Activated T-cell treated with anti-CD3 and anti-CD28 coated beads, Interleukin-2, amount 50 U/mL, for 4 hours (primary cell): ENCODE measurements at places on chromosomes 4 and X.

DNA sequence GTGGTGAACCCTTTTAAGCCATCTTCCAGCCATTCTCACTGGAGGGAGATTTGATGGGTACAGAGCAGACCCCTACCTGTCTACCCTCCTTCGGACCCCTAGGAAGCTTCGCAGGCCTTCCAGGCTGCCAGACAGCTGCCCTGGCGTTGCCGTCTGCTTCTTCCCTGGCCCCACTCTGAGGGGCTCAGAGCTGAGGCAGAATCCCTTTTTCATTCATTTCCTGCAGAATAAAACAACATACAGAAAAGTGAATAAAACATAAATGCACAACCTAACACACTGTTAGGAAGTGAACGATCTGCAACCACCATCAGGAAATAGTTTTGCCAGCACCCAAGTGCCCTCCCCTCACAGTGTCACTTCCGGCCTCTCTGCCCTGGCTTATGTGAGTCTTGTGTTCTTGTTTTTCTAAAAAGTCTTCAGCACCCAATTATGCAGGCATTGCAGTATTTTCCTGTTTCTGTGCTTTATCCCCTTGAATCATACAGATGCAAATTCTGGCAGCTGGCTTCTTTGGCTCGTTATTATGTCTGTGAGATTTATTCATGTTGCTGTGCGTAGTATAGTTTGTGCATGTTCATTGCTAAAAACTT lies 5.6 kb upstream of the ADD1 start:
- DNase-seq = peak; percentile 61

DNA sequence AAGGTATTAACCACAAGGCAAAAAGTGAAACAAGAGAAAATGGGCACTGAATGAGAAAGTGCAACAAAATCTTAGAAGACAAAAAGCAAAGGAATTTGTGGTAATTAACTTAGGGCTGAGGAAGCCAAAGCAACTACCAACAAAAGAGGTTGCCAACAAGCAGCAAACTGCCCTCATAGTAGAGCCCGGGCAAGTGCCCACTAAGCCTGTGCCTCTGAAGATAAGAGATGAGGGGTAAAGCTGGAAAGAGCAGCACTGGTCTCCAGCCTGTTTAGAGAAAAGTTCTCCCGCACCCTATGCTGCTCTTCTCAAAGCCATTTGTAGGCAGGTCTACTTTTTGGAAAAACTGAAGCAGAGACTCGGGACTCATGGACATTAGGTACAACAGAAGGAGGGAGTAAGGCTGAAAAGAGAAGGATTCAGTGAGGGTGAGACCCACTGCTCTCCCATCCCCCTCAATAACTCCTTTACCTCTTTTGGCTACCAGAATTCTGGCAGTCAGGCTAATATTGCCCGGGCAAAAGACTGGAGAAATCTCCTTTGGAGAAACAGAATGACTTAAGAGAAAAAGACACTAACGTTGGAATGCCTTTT lies 29.6 kb upstream of the KCNE5 start:
- DNase-seq = no peak

GRCh38 chr4:17958181-17958580 lies 63.4 kb downstream of the LCORL start:
- DNase-seq = no peak

DNA sequence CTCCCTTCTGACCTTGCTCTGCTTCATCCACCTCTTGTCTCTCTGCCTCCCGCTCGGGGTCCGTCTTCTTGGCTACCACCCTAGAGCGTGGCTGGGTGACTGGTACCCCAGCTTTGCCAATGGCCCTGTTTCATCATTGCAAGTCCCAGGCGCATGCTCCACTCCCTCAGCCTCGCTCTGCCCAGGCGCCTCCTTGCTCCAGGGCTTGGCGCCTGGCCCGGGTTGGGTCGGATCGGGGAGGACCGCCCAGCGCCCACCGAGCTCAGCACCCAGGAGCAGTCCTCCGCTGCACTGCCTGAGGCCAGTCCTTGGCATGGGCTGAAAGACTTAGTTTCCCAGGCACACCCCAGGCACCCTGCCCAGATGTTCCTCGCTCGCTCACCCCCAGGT lies 577 bp downstream of the BGN start:
- DNase-seq = no peak

- DNase-seq = no peak
Observed at GRCh38 chr4:94504545-94504944, 52.8 kb downstream of the PDLIM5 start.

DNA sequence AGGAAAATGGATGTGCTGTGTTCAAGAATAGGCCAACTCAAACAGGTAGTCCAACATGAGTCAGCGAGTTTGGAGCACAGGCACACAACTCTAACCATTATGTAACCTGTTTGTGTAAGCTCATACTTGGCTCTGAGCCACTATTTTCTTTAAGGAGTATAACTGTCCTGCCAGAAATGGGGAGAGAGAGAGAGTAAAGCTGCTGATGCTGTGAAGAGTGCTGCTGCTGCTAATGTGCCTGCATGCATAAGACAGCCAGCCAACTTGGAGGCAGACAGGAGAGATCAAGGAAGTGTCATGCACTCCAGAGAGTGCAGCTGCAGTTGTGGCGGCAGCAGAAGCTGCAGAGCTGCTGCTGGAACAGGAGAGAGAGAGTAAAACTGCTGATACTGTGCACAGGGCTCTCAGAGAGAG lies 11.7 kb upstream of the STATH start:
- DNase-seq = no peak

- no peak for DNase-seq
Observed at GRCh38 chr4:147479376-147479775, 1.5 kb upstream of the EDNRA start.

DNA sequence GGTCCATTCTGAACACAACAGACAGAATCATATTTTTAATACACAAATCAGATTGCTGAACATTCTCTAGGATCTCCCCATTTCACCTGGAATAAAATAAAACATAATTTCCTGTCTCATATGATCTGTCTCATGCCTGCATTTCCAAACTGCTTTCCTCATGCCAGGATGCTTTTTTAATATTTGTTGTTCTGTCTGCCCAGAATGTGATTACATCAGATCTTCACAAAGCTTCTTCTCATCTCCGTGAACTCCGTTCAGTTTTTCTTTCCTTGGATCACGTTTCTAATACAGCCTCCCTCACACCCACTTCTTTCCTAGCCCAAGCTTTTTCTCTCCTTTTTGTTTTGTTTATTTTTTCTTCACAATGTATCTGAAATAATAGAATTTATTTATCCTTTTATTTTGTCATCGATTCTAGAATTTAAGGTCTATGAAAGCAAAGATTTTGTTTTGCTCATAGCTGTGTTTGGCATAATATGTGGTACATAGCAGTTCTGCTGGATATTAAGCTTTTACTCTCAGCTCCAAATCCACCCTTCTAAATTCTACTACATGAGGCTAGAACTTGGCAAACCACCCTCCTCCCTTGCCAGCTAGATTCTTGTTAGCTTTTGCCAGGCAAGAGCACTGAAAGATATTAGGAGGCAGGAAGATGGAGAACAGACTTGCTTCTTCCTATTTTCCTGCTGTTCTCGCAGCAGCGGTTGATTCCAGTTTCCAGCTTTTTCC lies 165.5 kb upstream of the SLIT2 start:
- DNase-seq = no peak

GRCh38 chrX:56233682-56234081 lies 1.5 kb downstream of the KLF8 start:
- DNase-seq = no peak

GRCh38 chr4:118344801-118345200 lies 8.0 kb downstream of the PRSS12 start:
- no peak for DNase-seq

GRCh38 chrX:11143931-11144678 lies 33.0 kb downstream of the HCCS start:
- DNase-seq = peak; percentile 35

DNA sequence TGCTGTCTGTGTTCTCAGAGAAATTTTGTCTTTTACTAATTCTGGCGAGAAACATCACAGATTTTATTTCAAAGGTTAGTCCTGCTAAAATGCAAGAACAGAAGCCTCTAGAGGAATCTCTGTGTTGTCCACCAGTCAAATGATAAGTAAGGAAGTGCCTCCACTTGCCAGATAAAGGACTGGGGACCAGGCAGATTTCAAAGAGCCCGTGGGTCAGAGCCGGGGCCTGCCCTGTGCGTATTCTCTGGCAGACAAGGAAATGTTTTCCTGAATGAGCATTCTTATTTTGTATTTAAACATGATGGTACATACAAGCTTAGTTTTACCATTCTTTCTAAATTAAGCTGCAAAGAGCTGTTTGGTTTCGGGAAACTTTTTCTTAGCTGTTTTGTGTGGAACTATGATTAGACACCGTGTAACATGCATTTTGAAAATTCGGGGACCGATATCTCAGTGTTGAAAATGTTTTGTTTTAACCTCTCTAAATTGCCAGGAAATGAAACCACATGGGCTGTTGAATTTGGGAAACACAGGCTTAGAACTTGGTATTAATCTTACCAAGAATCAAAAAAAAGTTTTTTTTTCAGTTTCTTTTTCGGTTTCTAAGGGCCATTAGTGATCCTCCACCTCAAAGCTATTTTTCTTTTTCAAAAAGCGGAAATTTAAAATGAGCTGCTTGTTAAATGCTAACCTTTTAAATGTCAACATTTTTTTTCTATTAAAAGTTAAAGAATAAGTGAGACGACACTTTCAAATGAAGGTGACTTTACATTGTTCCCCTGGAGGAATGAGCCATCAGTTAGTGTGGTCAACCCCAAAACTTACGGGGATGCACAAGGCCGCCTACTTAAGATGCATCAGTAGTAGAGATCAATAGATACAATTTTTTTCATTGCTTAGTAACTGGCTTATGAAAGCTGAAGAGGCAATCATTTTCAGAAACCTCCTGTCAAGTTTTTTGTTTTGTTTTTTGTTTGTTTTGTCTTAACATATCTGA lies 89.6 kb upstream of the MTM1 start:
- peak; percentile 16 for DNase-seq

DNA sequence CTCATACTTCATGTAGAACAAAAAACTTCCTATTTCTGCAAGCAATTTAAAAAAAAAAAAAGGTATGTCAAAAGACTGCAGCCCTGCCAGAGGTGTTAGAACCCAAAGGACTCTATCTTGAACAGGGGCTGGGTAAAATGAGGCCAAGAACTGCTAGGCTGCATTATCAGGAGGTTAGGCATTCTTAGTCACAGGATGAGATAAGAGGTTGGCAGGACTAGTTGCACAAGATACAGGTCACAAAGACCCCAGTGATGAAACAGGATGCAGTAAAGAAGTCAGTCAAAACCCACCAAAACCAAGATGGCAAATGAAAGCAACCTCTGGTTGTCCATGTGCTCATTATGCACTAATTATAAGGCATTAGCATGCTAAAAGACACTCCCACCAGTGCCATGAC lies 104.1 kb downstream of the ANOS1 start:
- no peak for DNase-seq

GRCh38 chrX:69236641-69237040 lies 71.4 kb upstream of the PJA1 start:
- no peak for DNase-seq

DNA sequence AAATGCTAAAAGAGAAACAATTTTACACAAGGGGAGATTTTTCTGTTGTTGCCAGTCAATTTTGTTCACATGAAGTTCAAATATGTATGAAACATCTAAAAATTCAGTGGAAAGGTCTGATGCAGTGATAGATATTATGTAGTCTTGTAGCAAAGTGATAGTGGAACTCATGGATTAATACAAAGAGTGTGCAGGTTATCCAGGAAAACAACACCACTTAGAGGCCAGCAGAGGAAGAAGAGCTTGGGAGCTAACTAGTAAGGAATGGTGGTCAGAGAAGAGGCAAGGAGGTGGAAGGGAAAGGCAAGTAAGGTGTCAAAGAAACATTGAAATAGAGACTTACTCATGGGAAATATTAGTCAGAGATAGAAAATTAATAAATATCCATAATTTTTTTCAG lies 395.6 kb downstream of the MAPK10 start:
- DNase-seq = no peak

DNA sequence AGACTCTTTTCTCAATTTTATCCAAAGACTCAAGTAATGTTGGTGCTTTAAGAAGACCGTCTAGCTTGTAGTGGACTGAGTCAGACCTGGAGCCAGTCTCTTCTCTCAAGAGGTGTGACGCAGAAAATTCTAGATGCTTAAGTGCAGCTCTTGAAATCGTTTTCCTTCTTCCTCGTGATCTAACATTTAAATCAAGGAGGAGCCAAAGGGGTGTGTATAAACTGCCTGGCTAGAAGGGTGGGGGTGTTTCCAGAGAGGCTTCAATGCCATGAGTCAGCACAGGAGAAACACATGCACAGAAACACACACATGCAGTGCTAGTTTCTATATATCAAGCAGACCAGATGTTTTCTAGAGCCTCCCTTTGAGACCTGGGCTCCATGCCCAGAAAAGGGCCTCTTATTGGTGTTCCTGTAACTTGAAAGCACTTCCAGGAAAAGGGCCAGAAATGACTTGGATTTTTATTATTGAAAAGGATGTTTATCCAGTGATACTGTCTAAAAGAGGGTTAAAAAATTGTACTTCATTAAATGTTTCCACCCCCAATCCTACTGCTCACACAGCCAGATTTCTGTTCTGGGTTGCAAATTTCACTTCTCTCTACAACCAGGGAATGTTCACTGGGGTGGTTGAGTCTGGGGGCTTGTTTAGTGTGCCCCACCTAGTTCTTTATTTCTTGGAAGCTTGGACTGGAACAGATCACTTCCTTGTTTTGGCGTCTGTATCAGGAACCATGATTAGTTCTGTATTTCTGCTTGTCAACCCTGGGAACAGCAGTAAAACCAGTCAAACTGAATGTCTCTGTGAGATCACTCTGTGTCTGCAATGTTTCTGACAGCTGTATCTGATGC lies at the start of gene CLIC2:
Gene CLIC2 (minus strand): TSS at position 129 of the 851 bp plus-strand sequence. CDS start 187 bp downstream, outside the sequence.
- no peak for DNase-seq

DNA sequence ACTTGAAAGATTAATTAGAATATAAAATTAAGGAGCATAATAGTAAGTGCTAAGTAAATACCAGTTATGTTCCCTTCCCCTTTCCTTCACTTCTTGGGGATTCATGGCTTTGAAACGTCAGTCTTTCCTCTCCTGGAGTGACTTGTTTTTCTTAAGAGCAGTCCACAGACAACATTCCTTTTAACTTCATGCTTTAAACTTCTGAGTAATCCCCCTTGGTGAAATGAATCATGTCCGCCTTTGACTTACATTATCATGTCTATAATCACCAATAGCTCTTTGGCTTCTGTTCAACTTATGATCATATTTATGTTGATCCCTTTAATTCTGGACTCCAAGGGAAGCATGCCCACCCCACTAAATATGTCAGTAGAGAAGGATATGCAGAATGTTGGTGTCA lies 1012.1 kb upstream of the SLIT2 start:
- DNase-seq = no peak

DNA sequence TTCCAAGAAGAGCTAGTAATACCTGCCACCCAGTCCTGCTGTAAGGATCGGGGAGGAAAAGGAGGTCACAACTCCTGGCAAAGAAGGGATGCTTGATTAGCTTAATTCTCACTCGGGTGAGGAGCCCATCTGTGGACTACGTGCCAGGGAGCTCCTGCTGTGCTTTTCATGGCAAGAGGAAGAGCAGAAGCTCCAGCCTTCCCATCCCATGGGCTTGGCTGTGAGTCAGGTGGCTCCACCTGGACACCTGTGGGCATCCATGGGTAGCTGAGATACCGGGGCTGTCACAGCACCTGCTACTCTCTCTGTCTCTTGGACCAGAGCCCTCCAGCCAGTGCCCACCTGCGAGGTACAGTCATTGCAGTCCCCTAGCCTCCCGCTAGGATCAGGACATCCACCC lies 18.0 kb downstream of the CLNK start:
- DNase-seq = no peak
